ENCODE measurements at places on chromosomes 4 and X.

- DNase-seq = no peak
These were observed 6.8 kb downstream of the AKAP17A start for GRCh38 chrX:1598021-1598875.

DNA sequence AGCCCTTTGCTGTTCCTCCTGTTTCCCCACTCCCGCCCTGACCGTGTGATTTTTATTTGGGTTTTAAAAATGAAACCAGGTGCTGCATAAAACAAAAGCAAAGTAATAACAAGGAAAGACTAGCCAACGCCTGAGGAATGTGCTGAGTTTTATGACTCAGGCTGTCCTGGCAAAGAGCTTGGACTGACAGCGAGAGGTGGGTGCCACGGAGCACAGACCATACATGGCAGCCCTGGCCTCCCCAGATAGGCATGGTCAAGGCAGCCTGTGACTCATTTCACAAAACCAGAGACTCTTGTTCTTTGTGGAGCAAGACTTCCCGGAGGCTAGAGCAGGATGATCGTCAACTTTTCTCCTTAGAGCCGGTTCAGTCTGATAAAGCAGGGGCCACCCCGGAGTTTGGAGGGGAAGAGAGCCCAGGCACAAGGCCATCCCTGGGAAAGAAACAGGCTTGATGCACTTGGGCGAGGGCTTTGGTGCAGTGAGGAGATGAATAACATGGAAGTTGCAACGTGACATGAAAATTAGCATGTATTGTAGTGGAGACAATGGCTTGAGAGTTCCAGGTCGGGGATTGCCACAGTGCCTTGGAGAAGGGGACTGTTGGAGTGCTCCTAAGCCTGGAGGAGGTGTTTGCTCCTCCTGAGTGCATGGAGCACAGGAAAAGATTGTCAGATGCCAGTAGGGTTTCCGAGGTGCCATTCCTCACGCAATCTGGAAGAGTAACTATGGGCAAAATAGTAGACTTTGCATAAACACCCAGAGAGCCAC, 54.8 kb downstream of the C4orf51 start:
- no peak for DNase-seq

- no peak for DNase-seq
These were observed 181.0 kb downstream of the LDB2 start for GRCh38 chr4:16717266-16717970.

DNA sequence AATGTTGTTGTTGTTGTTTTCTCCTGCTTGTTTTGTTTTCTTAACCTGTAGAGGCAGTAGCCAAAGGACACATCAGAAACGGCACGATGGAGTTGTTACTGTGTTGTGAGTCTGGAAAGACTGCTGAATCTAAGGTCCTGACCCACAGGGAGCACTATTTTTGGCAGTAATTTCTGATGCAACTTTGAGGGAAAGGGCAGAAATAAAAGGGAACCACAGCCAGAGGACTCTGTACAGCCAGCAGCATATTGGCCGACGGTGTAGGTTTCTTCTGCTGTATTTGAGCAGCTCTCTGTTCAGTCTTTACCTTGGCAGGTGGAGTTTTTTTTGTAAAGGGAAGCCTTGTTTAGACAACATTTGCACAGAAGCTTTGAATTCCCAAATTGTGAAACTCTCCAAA, 203.0 kb upstream of the GPR101 start:
- DNase-seq = no peak

DNA sequence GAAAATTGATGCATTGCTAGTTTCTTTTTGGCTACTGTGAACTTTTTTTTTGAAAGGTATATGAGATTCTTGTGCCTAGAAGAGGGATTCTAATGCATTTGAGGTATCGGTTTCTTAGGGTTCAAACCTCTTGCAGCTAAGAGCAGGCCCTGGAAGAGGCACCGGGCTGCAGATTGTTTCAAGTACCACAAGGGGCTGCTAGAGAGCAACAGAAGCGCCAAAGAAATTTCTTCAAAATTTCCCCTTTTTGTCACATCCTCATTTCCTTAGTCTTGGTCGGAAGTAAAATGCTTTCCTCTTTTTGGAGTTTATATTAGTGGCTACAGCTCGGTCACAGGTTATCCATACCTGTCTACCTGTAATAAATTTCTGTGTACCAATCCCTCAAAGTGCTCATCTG, 89.8 kb downstream of the PDGFRA start:
- no peak for DNase-seq

GRCh38 chr4:172055046-172055445, 241.8 kb downstream of the GALNTL6 start:
- no peak for DNase-seq

DNA sequence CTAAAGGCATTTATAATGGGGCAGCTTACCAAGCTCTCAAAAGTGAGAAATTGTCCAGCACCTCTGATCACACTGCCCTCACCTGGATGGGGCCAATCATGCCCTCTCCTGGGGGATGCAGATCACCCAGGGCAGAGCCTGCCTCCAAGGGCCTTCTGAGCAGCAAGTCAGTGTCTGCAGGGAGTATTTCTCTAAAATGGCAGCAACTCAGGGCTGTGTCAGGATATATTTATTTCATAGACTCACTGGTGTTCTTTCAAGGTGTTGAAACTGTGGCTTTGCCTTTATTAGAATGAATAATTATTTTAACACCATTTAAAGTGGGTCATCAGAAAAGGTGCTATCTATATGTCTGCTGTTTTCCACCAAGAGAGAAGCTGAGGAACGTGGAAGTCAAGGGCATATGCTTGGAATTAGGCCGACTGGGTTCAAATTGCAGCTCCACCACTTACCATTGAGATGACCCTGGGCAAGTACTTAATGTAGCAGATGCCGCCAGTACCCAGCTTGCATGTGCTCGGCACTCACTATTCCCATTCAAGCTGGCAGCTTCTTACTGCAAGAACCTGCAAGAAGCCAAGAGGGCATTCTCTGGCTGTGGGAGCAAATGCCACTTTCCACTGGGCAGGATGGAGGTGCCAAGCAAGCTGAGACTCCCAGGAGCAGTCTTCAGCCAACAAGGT, 590.0 kb downstream of the BCOR start:
- DNase-seq = no peak

DNA sequence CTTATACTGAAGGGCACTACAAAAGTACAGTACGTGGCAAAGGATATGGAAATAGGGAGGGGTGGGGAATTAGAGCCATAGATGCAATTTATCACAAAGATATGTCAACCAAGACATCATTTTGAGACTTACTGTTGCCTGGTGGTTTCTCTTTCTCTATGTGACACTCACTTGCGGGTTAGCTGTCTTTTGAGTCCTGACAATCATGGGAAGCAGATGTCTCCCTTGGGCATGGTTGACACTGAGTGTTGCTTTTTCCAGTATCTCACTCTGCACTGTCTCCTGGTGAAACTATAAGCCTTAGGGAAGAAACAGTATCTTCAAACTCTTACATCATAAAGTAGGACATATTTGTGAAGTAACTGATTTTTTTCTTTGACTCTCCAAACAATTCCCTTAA, 383.5 kb upstream of the LCORL start:
- DNase-seq = no peak

Data from activated effector memory CD4-positive, alpha-beta T cell treated with Interleukin-2 at 50 U/mL for 16 hours (primary cell).